ENCODE measurements at places on chromosomes 7 and 10.

- peak; percentile 87 for DNase-seq
Measured at GRCh38 chr10:24706479-24707118, 17.1 kb downstream of the ARHGAP21 start.

DNA sequence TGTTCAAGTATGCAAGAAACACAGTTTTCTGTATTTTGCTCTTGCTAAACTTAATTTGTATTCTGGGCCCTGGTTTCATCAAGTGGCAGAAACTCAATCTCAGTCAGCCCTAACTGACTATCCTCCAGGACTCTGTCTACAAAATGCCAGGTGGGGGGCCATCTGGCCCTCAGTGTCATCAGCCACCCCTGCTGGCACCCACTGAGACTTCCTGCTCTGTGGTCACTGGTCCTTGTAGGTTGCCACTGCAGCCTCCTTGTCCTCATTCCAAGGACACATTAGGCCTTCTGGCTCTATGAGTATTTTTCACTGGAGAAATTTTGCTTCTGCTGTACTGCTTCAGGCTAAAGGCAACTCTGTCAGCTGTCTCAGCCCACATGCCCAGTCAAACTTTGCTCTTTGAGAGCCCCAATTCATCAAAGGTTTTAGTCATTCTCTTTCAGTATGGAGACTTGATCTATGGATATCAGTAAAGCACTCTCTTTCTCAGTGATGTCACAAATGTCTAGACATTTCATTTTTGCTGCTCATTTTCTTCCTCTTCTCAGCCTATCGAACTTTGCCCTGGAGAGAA lies 163.6 kb downstream of the KCND2 start:
- no peak for DNase-seq

GRCh38 chr10:6581778-6582228 lies 1.7 kb upstream of the PRKCQ start:
- DNase-seq, result no peak

DNA sequence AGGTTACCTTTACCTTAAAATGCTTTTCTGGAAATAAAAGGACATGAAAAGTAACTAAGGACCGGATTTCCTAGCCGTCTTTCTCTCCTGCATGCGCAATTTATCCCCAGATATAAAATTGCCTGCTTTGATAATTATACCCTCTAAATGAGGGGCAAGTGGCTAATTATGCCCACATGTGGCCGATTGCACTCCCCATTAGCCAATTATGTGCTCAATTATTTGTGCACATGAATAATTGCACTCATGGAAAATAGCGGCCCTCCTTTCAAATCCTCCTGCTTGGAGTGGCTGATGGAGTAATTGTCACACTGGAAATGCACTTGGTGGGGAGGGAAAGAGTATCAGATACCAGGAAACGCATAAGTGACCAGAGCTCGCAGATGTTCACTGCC lies 66.4 kb upstream of the ATRNL1 start:
- DNase-seq, result no peak

DNA sequence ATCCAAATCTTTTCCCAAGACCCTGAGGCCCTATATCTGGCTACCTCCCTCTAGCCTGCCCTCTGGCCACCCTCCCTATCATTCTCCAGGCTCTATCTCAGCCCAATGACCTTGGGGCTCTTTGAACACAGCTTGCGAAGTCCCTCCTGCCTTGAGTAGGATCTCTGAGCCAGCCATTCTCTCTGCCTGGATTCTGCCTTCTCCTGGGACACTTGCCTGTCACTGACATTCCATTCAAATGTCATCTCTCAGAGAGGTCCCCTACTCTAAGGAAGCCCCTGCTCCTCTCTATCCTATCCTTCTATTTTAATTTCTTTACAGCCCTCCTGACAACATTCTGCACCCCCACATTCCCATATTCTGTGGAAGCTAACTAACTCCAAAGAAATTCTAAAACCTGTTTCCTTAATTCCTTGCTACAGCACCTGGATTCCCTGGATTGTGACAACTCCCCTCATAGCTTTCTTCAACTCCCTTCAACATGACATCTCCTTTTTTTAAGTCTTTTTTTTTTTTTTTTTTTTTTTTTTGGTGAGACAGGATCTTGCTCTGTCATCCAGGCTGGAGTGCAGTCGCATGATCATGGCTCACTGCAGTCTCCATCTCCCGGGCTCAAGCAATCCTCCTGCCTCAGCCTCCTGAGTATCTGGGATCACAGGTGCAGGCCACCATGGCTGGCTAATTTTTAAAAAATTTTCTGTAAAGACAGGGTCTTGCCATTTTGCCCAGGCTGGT lies 81.0 kb upstream of the ASAH2 start:
- DNase-seq, result no peak

GRCh38 chr10:8043569-8044306 lies 10.8 kb upstream of the GATA3 start:
- no peak for DNase-seq

DNA sequence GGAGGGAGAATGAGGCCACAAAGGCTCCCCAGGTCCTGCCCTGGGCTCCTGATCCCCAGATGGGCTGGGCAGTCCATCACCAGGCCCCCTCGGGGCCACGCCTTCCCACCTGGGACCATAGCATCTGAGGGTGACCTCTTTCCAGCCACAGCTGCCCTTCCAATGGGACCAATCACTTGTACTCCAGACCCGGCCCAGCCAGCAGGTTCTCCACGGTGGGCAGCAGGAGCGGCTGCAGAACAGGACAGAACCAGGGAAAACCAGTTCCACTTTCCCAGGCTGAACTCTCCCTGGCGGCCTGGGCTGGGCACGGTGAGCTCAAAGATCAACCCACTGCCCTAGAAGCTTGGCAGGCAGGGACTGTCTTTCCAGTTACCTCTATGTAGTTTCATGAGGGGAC lies 257.6 kb downstream of the MAD1L1 start:
- no peak for DNase-seq

DNA sequence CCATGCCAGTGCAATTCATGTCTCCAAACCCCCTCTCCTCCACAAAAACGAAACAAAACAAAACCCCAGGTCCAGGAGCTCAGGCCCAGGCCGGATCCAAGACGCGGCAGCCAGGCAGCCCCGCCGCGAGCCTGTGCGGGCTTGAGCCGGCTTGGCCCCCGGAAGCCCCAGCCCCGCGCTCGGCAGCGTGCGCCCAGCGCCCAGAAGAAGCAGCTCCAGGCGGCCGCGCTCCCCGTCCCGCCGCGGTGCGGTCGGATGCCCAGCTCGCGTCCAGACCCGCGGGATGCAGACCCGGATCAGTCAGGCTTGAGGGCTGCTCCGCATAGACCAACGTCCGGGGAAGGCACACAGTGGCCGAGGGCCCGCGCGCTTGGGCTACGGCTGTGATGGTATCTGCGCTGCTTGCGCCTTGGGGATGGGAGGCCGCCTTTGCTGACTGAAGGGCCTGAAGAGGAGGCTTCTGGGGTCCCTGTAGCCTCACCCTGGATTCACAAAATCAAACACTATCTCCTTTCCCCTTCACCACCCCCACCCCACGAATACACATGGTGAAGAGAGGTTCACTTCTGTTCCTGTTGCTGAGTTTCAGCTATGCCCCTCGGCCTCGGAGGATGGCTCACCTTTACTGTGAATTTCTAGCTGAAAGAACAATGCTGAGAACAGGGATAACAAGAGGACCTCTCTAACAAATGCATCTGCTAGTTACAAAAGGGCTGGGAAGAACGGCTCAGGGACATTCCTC lies 79.9 kb upstream of the EN2 start:
- peak; percentile 49 for DNase-seq

DNA sequence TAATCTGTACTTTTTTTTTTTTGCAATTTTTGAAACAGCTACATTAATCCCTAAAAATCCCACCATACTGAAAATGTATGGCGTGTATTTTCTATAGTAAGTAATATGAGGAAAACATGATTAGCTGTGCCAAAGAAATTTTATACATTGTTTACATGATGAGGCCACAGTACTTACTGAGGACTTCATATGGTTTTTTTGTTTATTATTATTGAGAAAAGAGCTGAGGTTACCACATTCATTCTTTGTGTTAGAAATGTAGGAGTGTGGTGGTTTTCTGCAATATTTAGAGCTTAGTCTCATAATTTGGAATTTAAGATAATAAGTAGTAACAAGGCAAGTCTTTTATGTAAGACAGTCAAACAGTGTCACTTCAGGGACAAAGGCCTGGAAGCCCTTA lies 45.1 kb downstream of the SLC25A40 start:
- no peak for DNase-seq

- DNase-seq, result no peak
Measured at GRCh38 chr7:107936312-107936711, 45.3 kb downstream of the DLD start.

- peak; percentile 54 for DNase-seq
Measured at GRCh38 chr7:6248581-6248980, 23.8 kb downstream of the CYTH3 start.

GRCh38 chr10:63114031-63114814 lies 18.9 kb upstream of the NRBF2 start:
- peak; percentile 50 for DNase-seq

GRCh38 chr7:80124526-80125264 lies 9.9 kb upstream of the GNAI1 start:
- DNase-seq, result no peak

DNA sequence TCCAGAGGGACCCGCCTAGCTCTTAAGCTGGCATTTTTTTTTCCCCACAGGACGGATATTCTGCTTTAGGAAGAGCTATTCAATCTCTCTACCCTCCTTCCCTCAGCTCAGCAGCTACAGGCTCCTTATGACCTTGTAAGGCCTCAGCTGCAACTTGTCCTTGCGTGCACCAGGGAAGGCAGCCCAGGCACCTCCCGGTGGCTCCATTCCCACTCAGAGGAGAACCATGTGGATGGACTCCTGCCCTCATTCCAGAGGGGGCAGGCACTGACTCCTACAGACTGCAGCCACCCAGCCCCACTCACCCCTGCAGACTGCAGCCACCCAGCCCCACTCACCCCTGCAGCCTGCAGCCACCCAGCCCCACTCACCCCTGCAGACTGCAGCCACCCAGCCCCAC lies 73.7 kb downstream of the ITIH5 start:
- DNase-seq, result no peak

- no peak for DNase-seq
Measured at GRCh38 chr10:89644691-89644966, 413 bp downstream of the PANK1 start.

- no peak for DNase-seq
Measured at GRCh38 chr7:25454020-25454419, 225.7 kb upstream of the NPVF start.

- DNase-seq, result no peak
Measured at GRCh38 chr10:129386415-129387257, 80.4 kb upstream of the MGMT start.

GRCh38 chr7:79141252-79141651 lies 312.2 kb downstream of the MAGI2 start:
- DNase-seq, result no peak

DNA sequence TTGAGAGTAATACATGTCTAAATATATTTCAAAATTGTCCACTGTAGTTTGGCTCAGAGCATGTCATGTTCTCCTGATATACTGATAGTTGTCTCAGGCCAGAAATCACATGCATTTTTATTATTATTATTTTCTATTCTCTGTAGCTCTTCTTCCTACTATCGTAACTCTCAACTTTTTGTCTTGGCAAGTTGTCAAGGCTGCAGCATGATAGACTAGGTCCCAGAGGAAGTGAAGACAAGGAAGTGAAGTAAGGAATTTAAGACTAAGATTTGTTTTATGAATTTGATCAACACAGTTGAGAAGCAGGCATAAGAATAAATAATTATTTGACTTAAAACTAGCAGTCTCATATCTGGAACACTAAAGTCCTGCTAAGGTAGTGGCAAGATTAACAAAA lies 369.5 kb downstream of the ABCA13 start:
- DNase-seq, result peak; percentile 36

DNA sequence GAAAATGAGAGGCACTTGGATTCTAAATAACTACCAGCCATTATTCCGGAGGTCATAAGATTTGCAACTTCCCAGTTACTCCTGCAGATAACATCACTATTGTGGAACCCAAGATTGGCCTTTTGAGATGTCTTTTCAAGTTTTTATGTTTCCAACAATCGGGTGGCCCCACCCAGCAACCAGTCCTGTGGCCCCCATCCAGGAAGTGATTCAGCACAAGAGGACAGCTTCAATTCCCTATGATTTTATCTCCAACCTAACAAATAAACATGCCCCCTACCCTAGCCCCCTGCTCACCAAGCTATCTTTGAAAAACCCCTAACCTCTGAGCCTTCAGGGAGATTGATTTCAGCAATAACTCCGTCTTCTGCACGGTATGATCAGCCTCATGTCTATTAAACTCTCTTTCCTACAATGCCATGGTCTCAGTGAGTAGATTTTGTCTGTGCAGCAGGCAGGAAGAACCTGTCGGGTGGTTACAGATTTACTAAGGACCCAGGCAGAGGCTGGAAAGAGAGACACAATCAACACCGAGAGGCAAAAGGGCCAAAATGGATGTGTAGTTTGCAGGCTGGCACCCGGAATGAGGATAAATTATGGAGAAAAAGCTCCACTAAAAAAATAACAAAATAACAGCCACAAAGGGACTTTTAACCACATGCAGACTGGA lies 83.9 kb upstream of the UNC5B start:
- DNase-seq, result no peak

- no peak for DNase-seq
Measured at GRCh38 chr7:128885370-128886187, 22.9 kb downstream of the ATP6V1F start.
